Type B pancreatic cell (in vitro differentiated cells): ENCODE measurements at places on chromosomes 5 and 9. TPM values are rescaled to one million over a fixed set of nuclear protein-coding genes. Genes with fewer than 3 reads are reported as not detected.

DNA sequence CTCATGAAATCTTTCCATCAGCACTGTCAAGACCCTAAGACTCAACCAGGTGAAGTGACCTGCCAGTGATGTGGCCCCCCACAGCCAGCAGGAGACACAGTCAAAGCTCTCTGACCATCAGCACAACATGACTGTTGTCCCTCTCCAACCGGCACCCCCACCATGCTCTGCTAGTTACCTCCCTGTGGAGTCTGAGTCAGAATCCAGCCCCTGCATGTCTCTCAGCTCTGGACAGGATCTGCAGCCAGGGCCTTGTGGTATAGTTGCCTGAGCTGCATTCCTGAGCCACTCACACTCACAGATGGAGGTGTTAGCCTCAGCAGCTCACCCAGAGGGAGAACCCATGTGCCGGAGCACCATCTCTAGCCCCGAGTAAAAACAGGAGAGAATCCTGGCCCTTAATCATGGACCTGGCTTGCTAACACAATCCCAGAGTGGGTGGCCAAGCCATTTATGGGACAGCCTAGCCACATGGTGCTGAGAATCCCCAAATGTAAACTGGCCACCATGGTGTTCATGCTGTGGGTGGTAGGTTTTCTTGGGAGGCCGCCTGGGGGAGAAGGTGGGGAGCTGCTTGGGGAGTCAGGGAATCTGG lies 237.8 kb downstream of the PAPPA start:
- H3K4me3 ChIP-seq, result no peak overlapping the region
- no peaks in the 10 kb centered on the region for H3K27me3 ChIP-seq
- DNase-seq, result no peak
- H3K27ac ChIP-seq, result no peak overlapping the region
- no peaks in the 10 kb centered on the region for H3K4me1 ChIP-seq

Gene WDR38
- 0.75 TPM in 1 of 2 replicates, not detected in the other for total RNA-seq

- no peak for DNase-seq
- no peaks in the 10 kb centered on the region for H3K36me3 ChIP-seq
- peaks cover 37% of the 10 kb centered on the region for H3K4me1 ChIP-seq
- peak overlapping the region; percentile 99 for H3K27ac ChIP-seq
- peaks cover 21% of the 10 kb centered on the region for H3K27me3 ChIP-seq
These were observed 1.5 kb downstream of the NFIL3 start for GRCh38 chr9:91421971-91422757.

GRCh38 chr5:151742870-151743294 lies 15.5 kb downstream of the ATOX1 start:
- H3K27me3 ChIP-seq, result no peaks in the 10 kb centered on the region
- H3K4me3 ChIP-seq, result no peak overlapping the region
- H3K36me3 ChIP-seq, result peaks cover 13% of the 10 kb centered on the region
- peak overlapping the region; percentile 60 for H3K27ac ChIP-seq
- no peak for DNase-seq

GRCh38 chr5:178467205-178467567 lies 123.0 kb downstream of the COL23A1 start:
- H3K4me3 ChIP-seq, result no peak overlapping the region
- H3K27me3 ChIP-seq, result peaks cover 11% of the 10 kb centered on the region
- DNase-seq, result peak; percentile 49
- peaks cover 58% of the 10 kb centered on the region for H3K4me1 ChIP-seq
- H3K27ac ChIP-seq, result peak overlapping the region; percentile 7

Gene CEL
- total RNA-seq, result 4.5 and 4.9 TPM in 2 replicates

DNA sequence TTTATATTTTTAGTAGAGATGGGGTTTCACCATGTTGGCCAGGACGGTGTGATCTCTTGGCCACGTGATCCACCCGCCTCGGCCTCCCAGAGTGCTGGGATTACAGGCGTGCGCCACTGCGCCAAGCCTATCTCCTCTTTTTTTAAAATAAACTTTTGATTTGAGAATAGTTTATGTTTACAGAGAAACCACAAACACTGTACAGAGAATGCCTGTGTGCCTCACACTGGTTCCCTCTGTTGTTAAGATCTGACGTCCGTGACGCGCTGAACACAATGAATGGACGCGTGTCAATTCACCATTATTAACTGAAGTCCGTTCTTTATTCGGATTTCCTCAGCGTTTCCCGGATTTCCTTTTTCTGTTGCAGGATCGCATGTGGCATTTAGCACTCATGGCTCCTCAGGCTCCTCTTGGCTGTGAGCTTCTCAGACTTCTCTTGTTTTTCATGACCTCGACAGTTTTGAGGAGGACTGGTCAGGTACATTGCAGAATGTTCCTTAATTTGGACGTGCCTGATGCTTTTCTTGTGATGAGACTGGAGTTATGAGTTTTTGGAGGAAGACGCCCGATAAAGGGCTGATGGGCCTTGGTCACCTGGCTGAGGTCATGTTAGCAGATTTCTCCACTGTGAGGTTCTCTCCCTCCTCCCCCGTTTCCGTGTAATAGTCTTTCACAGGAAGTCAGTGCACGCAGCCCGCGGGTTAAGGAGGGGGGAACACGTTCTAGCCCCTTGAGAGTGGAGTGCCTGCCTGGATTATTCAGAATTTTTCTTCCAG lies 69.6 kb downstream of the ANKRD33B start:
- H3K36me3 ChIP-seq, result peaks cover under 1% of the 10 kb centered on the region
- no peak overlapping the region for H3K27ac ChIP-seq
- peaks cover 18% of the 10 kb centered on the region for H3K27me3 ChIP-seq

DNA sequence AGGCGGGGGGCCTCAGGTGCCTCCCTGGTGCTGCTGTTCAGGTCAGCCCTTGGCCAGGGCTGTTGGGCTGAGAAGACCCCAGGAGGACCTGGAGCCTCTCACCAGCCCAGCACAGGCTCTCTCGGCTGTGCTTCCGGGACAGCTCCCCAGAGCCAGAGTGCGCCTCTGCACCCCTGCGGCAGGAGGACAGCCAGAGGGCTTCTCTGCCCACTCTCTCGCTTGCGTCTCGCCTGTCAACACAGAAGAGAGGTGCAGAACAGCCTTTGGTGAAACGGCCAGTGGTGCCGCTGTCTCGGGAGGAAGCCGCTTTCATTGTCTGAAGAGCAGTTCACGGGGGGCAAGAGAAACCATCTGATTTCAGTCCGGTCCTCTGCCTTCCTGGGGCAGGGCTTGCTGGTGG lies 3.8 kb upstream of the NACC2 start:
- no peak overlapping the region for H3K27ac ChIP-seq
- H3K27me3 ChIP-seq, result peaks cover 11% of the 10 kb centered on the region
- no peak for DNase-seq
- H3K4me3 ChIP-seq, result no peak overlapping the region
- H3K36me3 ChIP-seq, result no peaks in the 10 kb centered on the region

Gene MEIKIN
- not detected in 2 replicates for total RNA-seq
